IPS DF 19.7 (cell line): ENCODE measurements at places on chromosomes 13 and 19.

- no peak for DNase-seq
Measured at GRCh38 chr19:5809053-5809452, 4.2 kb downstream of the NRTN start.

DNA sequence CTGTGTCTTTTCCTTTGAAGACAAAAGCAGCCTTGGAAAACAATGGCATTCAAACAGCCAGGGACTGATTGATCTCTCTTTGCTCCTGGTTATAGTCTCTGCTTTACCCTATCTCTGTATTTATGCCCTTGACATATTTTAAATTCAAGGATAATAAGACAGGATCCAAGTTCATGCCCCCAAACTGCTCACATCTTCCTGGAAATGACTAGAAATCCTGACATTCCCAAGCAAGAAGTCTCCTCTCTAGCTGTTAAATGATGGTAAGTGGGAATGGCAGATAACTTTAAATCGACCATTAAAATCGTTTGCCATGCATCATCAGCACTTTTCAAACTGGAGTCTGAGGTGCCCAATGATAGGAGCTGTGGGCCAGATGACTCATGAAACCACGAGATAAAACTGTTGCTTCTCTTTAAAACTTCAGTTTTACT is 435.6 kb downstream of the FOXO1 start:
- no peak for DNase-seq

DNA sequence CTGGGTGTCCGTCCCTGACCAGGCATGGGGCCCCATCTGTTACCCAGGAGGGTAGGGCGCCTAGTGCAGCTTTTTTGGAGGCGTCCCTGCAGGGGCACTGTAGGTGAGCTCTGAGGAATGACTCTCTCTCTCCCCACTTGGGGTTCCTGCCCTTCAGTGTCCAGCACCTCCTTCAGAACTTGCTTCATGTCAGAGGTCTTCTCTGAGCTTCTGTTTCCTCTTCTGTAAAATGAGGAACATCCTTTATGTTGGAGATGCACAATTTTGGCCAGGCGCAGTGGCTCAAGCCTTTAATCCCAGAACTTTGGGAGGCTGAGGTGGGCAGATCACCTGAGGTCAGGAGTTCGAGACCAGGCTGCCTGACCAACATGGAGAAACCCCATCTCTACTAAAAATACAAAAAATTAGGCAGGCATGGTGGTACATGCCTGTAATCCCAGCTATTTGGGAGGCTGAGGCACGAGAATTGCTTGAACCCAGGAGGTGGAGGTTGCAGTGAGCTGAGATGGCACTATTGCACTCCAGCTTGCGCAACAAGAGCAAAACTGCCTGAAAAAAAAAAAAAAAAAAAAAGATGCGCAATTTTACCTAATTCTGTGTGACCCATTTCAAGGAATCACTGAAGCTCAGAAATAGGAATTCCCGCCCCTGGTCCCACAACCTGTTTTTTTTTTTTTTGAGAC is 15.2 kb upstream of the PIK3R2 start:
- DNase-seq = no peak

- no peak for DNase-seq
Measured at GRCh38 chr19:33681081-33681680, 59.4 kb downstream of the CHST8 start.

DNA sequence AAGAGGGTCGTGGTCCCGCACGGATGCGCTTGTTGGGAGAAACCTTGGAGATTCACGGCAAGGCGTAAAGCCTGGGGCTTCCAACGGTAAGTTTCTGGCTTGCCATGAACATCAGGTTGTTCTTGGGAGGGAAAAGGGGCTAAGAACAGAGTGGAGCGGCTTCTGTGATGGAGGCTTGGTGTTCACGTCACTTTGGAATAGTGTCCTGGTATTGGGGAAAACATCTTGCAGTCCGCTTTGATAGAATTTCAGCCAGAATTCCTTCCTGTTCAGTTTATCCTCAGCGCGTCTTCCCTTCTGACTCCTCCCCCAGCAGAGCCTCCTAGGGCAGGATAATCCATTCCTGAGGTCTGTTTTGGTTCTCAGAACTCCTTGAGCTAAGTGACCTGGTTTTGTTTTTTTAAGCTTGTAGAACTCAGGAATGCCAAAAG is 2.0 kb downstream of the KCTD15 start:
- DNase-seq = no peak

- DNase-seq = no peak
Measured at GRCh38 chr19:31955061-31955460, 390.3 kb upstream of the ZNF507 start.

GRCh38 chr19:11168568-11168967 is 13.0 kb upstream of the SPC24 start:
- DNase-seq = no peak

DNA sequence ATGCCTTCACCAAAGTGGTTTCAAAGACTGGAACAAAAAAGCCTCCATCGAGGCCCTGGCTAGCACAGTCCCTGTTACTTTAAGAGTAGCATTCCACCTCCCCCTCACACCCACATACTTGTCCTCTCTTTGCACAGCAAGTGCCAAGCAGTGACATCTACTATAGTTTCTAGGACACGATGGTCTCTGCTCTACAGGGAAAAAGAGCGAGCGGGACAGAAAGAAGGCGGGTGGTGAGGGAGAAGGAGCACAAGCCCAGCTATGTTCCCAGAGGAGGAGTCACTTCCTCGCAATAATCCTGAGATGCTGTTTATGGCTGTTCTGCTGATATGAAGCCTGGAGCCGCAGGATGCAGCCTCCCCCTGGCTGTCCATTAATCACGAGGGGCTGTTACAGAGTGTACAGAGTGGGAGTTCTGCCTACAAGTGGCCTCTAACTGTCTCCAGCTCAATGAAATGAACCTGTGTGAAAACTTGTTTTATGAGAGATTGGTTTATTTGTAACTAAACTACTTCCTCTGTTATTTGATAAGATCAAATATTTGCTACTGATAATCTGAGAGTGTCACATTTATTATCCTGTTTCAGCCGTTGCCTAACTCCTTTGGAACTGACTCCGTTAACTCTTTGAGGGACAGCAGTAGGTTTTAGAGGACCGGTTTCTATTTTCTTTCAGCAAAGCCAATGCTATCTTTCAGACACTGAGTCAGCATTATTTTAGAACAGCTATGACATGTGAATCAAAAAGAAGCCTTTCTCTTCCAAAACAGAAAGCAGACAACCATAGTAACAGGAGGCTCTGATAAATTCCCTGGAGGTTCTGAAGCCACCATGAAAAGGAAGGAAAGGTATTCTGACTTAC is 208.0 kb downstream of the SPRY2 start:
- DNase-seq = no peak

DNA sequence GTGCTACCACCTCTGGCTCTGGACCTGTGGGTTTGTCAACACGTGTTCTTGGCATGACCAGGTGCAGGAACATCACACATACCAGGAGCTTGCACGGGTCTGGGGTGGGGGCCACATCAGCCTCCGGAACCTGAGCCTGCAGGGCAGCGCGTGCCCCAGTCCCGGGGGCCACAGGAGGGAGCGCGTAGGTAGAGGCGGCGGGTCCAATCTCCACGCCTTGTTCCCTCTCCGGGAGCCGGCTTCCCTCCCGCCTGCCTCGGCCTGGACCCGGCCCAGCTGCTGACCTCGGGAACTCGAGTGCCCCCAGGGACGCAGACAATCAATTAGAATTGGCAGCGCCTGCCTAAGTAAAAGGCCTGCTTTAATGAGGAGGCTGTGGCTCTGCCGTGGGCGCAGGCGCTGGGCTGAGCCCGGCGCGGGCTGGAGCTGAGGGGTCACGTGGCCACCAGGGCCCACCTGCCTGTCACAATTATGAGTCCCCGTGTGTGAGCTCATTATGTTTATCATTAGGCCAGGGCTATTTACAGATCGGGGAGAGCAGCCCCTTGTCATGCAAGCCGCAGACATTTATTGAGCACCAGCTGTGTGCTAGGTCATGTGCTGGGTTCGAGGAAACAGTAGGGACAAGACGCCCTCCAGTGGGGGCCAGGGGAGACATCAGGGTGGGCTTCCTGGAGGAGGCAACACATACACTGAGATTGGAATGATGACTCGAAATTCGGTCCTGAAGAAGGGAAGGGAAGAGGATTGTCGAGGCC is 32.2 kb upstream of the TNFAIP8L1 start:
- no peak for DNase-seq

DNA sequence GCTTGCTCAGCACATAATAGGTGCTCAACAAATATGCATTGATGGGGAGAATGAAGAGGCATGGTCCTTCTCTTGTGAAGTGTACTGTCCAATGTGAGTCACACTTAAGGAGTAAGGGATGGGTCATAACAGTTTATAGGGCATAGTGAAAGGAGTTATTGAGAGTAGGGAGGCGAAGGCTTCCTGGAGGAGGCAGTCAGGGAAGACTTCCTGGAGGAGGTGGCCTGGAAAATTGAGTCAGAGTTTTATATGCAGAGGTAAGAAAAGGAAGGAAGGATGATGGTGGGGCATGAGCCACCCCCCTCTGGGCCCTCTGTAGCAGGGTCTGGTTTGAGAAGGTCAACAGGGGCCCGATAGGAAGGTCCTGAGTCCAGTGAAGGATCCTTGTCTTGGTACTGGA is 57.0 kb upstream of the ZNF536 start:
- no peak for DNase-seq

- DNase-seq = no peak
Measured at GRCh38 chr19:44653977-44654774, 10.5 kb downstream of the PVR start.

GRCh38 chr13:78971355-78972025 is 312.5 kb upstream of the OBI1 start:
- DNase-seq = no peak

- DNase-seq = no peak
Measured at GRCh38 chr13:91185294-91185863, 162.1 kb upstream of the MIR17HG start.

- no peak for DNase-seq
Measured at GRCh38 chr13:76851961-76852360, 34.2 kb downstream of the KCTD12 start.

- no peak for DNase-seq
Measured at GRCh38 chr19:6963244-6963852, 57.9 kb downstream of the MBD3L2B start.

DNA sequence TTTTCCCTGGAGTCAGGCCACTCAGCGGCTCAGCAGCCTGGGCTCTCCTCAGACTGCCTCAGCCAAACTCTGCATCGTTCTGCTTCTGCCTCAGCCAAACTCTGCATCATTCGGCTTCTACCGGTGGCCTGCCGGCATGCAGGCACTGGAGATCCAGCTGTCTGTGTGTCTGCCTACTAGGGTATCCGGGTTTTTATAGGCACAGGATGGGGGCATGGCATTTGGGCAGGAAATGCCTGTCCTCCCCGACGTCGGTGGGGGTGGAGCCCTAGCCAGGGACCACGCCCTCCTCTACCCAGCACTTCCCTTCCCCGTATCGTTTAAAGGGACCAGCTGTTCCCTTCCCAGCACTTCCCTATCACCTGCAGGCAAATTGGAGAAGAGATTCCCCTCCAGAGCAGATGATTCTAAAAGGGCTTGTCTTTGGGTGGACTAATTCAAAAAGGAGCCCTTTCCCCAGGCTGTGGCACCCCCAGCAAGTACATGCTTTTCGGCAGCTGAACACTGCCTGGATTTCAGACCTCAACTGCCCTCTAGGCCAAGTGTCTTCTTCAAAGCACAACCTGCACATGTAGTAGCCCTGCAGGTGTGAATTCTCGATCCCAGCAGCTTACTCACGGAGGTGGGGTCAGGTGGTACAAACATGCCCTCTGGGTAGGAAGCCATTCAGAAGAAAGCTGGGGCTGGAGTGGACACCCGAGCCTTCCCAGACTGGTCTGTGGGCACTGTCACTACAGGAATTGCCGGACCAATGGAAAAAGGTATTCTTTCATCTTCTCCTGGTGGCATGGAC is 25.4 kb upstream of the GPR12 start:
- DNase-seq = peak; percentile 45

DNA sequence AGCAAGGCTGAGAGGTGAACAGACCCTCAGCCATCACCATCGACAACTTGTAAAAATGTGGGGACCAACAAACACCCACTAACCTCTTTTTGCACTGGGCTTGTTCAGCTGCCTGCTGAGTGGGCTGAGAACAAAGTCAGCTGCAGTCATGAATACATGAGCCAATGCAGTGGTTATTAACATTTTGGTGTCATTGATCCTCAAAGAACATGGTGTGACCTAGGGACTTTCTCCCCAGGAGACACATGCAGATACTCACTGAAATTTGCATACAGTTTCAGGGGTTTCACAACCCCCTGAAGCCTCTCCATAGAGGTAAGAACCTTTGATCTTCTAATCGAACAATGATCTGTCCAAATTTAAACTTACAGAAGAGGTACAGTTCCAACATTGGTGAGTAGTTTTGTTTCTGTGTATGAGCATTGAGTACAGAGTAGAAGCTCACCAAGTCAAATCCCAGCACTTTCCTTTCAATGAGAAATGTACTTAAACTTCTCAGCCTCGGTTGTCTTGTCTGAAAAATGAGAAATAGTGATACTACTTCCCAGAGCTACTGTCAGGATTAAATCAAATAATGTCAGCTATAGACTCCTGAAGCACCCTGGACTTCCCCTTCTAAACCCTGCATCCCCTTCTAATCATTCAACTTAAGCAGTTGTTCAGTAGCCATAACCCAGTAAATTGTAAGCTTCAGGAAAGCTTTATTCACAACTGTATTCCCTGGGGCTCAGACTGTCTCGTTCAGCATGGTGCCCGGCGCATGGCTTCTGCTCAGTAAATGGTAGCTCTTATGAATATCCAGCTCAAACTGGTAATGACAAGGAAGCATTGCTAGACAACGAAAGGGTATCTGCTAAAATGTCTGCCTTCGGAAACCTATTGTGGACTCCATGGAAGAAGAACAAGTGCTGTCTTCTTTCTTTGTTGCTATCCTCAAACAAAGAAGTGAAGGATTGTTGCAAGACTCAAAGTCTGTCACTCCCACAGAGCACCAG is 148.7 kb downstream of the FOXO1 start:
- DNase-seq = no peak

DNA sequence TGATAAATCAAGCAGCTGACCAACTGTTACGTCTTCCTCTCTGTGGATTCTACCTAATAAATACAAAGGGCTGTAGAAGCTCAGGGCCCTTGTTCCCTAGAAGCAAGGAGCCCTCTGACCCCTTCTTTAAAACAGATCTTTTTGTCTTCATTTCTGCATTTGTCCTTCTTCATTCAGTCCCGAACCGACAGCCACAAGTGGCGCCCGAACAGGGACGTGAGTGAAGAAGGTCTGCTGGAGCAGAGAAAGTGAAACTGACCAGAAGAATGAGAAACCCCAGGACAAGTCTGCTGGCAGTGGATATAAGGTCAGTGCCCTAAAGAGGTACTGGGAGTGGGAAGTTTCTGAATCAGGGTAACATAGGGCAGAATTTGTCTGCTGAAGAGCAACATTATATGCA is 13.1 kb downstream of the ZNF773 start:
- no peak for DNase-seq

DNA sequence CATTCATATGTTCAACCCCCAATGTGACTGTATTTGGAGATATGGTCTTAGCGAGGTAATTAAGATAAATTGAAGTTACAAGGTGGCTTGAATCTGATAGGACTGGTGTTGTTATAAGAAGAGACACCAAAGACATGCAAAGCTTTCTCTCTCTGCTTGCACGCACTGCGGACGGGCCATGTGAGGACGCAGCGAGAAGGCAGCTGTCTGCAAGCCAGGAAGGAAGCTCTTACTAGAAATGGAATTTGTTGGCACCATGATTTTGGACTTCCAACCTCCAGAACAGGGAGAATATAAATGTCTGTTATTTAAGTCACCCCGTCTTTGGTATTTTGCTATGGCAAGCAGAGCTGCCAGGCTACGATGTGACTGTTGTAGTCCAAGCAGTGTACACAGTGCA is 4.8 kb downstream of the DLEU7 start:
- no peak for DNase-seq

GRCh38 chr13:93947651-93948050 is 531.8 kb downstream of the DCT start:
- no peak for DNase-seq
